Stimulated activated CD4-positive, alpha-beta T cell treated with anti-CD3 and anti-CD28 coated beads, Interleukin-2, amount 100 ng/mL, for 24 hours (primary cell): ENCODE measurements at places on chromosomes 12 and 14.

- DNase-seq, result no peak
Observed at GRCh38 chr14:26873362-26873960, 275.6 kb upstream of the NOVA1 start.

GRCh38 chr12:64700532-64700931 is 58.7 kb downstream of the GNS start:
- no peak for DNase-seq

DNA sequence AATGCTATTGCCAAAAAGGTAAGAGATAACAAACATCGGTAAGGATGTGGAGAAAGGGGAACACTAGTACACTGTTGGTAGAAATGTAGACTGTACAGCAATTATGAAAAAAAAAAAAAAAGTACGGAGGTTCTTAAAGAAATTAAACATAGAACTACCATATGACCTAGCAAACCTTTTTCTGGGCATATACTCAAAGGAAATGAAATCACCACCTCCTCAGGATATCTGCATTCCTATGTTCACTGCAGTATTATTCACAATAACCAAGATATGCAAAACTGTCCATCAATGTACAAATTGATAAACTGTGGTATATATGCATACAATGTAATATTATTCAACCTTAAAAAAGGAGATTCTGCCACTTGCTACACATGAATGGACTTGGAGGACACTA is 60.7 kb downstream of the INSM2 start:
- DNase-seq, result no peak

GRCh38 chr12:28222081-28222700 is 31.9 kb downstream of the CCDC91 start:
- peak; percentile 76 for DNase-seq

- no peak for DNase-seq
Observed at GRCh38 chr12:6378709-6379472, 3.5 kb upstream of the SCNN1A start.

DNA sequence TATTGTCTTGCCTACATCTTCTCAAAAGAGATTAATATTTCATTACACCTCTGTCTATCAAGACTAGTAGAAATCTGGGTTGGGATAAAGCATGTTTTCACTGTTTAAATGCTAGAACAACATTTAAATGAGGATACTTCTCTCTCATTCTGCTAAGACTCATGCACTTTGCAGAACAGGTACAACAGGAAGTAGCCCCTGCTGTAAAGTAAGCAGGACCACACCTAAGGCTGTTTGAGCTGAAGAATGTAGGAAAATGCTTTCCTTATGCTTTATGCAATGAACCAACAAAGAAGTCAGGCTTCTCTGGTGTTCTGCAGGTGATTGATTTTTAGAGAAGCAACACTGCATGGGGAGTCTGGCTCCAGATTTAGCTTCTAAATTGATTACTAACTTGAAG is 89.4 kb downstream of the PAX9 start:
- DNase-seq, result no peak

GRCh38 chr12:79121486-79121885 is 256.9 kb downstream of the SYT1 start:
- no peak for DNase-seq

GRCh38 chr14:80638620-80639515 is 302.7 kb downstream of the CEP128 start:
- DNase-seq, result no peak

GRCh38 chr14:74952697-74953484 is 2.5 kb downstream of the PGF start:
- DNase-seq, result no peak

- DNase-seq, result no peak
Observed at GRCh38 chr12:121568518-121568917, 12.3 kb downstream of the KDM2B start.

DNA sequence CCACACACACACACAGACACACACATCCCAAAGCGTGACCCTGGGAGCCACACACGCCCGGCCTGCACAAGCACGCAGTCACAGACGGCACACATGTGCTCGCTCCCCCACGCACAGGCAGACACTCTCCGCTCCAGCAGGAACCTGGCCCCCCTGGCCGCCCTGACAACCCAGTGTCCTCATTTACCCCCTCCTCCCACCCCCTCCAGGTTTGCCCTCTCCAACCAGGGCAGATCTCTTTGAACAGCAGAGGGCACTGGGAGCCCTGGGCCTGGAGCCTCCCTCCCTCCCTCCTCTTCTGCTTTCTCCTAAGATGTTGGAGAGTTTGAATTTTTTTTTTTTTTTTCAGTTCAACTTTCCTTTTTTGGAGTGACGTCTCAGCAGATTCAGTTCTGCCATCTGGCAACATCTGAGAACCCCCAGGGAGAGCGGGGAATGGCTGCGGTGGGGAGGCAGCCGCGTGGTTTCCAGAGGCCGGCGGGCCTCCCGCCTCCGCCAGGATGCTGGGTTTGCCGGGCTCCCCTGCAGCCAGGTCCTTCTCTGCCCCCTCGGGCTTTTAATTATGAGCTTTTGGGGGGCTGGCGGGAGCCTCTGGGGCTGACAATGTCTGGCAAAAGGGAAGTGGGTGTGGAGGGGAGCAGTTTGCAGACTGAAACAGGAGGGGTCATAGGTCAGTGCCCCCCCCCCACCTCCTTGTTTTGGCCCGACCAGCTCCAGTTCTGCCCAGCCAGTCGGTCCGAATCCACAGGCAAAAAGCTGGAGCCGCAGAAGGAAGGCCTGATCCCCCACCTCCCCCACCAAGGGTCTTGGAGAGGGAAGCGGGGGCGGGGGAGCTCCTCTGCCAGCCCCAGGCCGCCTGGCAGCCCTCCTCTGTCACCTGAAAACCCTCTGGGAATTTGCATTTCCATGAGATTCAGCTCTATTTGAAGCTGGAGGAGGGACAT is 1.3 kb upstream of the NCOR2 start:
- DNase-seq, result no peak

DNA sequence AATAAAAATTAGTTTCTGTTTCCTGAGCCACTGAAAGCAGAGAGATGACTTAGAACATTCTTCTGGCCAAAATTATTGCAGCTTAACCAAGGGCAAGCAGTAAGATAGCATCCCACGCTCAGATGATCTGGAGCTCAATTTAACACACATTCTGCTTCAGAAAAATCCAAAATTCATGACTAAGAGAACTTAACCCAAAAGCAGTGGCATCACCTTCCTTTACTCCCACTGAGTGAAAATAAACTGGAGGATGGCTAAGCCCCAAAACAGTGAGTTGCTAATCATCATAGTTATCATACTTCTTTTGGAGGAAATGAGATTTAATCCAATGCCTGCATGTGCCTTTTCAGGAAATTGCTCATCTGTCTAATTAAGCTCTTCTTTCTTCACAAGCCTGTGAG is 195.4 kb downstream of the DUSP6 start:
- DNase-seq, result no peak

- DNase-seq, result no peak
Observed at GRCh38 chr14:62528296-62528695, 517.0 kb downstream of the KCNH5 start.

DNA sequence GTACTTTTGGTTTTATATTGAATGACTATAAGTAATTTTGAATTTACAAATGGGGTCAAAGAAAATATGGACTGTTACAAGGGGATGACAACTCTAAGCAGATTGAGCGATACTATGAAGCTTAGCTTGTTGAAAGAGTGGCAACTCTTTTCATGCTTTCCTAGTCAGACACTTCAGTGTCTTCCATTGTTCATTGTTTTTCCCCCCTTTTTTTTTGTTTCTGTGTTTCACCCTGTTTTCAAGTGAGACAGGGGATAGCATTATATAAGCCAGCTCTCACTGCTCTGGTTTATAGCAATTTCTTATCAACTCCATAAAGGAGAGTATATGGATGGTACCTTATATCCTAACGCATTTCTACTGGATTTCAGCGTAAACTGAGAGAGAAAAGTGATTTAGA is 24.6 kb downstream of the PEBP1 start:
- DNase-seq, result no peak

DNA sequence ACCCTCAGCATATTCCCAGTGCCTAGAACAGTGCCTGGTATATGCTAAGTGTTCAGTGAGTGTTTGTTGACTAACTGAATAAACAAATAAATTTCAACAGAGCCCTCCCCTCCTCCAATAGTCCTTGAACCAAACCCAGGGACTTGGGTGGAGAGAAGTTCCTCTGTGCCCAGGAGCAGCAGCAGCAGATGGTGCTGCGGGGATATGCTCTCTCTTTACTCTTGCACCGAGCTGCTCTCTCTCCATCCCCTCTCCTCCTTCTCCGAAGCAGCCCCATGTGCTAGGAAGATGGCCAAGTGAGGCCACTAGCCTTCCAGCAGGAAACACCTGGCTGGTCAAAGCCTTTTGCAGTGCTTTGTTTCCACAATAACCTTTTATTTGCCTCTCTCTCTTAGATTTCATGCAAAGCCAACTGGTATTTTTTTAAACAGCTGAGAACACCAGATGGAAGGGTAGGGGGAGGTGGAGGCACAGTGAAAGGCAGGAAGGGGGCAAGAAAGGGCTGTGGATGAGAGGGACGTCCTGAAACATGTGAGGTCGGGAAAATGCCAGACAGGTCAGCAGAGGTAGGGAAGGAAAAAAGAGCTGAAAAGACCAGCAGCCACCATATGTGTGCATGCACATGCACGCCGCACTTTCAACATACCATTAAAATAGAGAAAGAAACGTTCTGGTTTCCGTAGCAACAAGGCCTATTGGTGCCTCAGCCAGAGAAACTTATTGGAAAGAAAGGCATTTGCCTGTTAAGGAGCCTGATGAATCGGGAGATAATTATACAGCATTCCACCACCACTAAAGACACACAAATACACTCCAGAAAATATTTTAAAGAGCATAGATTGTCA is 78.9 kb downstream of the EMP1 start:
- DNase-seq, result no peak

DNA sequence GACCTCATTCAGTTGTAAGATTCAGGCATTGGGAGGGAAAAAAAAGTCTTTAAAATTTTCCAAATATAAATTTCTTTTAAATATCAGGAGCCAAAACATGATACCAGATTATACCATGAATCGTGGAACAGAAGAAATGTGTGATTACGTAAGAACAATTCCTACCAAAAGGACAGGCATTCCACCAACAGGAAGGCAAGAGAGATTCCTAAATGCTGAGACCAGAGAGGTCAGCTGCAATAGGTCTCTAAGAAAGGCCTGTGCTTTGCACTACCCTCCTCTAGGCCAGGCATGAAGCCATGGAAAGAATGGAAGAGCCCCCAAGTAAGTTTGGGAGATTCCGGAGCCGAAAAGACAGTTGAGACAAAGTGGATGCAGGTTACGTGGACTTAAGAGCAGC is 83.7 kb downstream of the PTGER2 start:
- DNase-seq, result no peak

DNA sequence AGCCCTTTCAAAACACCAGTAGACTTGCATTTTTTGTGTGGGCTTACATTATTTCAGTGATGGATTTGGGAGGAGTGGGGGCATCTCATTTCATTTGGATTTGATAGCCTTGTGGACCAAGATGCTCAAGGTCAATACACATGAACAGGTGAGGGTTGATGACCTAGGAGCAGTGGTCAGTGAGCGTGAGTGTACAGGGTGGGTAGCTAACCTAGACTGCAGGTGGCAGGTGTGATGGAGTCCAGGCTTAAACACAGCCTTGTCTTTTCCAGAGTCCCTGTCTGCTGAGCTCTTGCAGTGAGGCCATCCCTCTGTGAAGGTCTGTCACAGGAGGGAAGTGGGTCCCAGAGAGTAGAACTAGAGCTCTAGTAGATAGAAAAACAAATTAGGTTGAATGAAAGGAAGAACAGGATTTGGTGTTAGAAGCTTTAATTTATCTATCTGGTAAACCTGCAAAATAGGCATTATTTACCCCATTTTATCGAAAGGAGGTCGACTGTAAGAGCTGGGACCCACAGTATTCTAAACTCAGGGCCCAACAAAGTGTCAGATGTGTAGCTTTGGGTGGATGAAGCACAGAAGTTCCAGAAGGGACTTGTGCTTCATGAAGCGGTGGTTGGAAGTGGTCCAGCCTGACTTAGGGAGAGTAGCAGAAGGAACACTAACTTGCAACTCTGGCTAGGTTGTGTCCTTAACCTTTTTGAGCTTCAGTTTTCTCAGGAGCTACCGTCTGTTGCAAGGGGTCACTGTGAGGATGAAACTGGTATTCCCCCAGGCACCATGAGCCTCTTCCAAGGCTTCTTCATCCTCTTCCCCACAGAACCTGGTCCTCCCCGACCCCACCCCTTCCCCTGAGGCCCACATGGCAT is 18.2 kb downstream of the RPS6KL1 start:
- DNase-seq, result no peak

DNA sequence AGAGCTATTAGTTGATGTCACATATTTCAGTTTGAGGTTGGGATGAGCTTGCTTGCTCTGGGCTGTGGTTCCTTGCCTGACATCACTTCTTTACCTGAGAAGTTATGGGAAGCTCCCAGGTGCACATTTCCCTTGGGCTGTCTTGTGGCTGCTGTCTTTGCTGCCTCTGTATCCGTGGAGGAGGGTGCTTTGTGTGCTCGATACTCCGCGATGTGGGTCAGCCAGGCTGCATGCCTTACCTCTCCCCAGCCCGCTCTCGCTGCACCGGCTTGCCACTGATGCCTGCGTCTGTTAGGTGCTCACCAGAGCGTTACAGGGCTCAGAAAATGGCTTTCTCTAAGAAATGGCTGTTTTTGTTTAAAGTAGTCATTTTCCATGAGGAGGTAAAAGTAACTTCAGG is 19.6 kb downstream of the PELI2 start:
- no peak for DNase-seq

GRCh38 chr14:99395909-99396530 is 84.6 kb downstream of the SETD3 start:
- peak; percentile 43 for DNase-seq

DNA sequence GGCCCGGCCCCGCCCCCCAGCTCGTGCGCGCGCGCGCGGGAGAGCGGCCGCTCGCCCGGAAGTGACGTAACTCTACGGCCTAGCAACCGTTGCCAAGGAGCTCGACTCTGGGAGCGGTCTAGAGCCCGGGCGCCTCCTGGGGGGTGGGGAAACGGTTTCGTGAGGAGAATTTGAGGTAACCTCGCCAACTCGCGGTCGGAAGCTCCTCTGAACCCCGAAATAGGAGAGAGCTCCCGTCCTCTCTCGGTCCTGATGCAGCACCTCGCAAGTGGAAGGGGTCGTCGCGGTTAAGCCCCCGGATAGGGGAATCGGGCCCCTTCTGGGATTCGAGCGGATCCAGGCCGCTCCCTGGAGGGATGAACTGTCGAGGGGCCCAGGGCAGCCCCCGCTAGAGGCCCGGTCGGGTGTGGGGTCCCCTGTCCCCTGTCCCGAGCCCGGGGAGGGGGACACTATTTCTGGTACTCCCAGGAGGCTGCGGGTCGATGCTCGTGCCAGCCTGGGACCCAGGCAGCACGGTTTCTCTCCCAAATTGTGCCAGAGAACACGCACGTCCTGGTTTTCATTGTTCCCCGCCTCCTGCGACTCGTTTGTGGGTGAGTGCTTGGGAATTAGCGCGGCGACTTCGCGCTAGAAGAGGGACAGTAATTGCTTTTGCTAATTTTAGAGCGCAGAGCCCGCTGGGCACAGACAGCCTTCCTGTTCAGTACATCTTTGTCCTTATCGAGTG is at the start of gene IFT81:
IFT81 (plus strand) TSS at position 89 of the 727 bp plus-strand sequence. CDS start 3,024 bp downstream, outside the sequence.
- peak; percentile 96 for DNase-seq

GRCh38 chr14:65137648-65138307 is 35.5 kb upstream of the MAX start:
- no peak for DNase-seq
